Stimulated activated memory B cell treated with anti-CD40 and anti-IgM and Interleukin-4, amounts not matched to agents 10 μg/mL and 1 μg/mL and 100 μg/mL, for 72 hours (primary cell): ENCODE measurements at places on chromosomes 4 and X.

DNA sequence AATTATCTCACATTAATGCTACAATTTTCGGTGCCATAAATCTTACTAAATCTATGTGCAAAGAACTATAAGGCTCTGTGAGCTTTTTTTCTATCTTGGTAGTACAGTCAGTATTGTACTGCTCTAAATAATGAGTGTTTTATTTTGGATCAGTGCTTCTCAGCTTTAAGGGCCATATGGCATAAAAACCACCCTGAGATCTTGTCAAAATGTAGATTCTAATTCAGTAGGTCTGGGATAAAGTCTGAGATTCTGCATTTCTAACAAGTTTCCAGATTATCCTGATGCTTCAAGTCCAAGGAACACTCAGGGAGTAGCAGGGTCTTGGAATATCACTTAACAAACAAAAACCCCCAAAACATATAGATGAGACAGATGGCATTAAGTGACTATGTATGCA is 486.5 kb downstream of the GRXCR1 start:
- ATAC-seq = no peak

DNA sequence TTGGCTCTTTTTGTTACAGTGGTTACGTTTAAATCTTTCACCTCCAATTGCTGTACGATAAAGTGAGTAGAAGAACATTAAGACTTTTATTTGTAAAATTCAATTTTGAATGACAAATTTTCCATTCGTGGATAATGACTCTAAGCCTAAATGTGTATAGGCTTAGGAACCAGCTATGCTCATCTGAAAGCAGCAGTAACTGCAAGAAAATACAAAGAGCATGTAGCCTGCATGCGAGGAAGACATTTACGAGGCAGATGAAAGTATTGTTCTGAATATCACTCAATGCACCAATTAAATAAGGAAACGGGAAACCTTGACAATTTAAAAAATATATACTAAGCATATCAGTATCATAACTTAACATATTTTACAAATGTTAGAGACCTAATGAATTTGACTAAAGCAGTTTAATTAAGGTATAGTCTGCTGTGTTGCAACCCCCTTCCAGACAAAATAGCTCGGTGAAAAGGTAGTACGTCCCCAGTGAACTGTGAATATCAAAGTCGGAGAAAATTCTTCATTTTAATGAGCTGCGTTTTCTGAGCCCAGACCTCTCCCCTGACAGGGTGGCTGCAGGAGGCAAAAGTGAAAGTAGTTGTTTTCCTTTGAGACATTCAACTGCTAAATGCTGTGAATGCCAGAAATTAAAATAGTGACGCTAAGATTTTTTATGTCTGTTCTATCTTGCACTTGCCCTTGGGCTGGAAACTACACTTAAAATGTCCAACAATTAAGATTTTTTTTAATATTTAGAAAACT is 1236.5 kb upstream of the TENM3 start:
- no peak for ATAC-seq

DNA sequence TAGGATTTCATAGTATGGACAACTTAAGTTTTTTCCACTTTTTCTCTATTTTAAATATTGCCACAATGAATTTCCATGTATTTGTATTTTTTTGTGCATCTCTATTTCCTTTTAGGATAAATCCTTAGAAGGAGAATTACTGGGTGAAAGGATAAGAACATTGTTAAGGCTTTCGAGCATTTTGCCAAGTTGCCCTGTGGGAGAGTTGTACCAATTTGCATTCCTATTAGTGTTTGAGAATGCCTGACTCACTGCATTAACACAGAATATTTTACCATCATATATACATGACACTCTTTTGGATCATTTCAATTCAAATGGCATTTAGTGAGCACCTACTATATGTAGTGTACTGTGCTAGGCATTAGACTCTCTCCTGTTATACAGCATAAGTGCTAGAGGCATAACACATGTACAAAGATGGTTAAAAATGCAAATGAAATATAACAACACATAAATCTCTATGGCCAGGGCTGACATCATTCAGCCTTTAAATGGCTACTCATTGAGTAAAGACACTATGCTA is 57.0 kb downstream of the PLAC1 start:
- no peak for ATAC-seq

- ATAC-seq = no peak
These were observed 2.7 kb upstream of the NEUROG2 start for GRCh38 chr4:112518675-112519074.

- no peak for ATAC-seq
These were observed 747.6 kb downstream of the PCDH7 start for GRCh38 chr4:31467781-31468180.

- no peak for ATAC-seq
These were observed 146.4 kb upstream of the DIAPH2 start for GRCh38 chrX:96538104-96538725.

DNA sequence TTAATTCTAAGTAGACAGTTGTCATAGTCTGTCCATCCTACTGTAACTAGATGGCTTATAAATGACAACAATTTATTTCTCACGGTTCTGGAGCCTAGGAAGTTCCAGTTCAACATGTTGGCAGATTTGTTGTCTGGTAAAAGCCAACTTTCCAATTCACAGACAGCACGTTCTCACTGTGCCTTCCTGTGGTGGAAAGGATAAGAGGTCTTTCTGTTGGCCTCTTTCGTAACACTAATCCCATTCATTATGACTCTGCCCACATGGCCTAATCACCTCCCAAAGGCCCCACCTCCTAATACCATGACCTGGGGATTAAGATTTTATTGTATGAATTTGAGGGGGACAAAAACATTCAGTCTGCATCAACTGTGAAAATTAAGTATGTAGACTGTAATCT is 83.2 kb downstream of the GALNTL6 start:
- ATAC-seq = no peak

DNA sequence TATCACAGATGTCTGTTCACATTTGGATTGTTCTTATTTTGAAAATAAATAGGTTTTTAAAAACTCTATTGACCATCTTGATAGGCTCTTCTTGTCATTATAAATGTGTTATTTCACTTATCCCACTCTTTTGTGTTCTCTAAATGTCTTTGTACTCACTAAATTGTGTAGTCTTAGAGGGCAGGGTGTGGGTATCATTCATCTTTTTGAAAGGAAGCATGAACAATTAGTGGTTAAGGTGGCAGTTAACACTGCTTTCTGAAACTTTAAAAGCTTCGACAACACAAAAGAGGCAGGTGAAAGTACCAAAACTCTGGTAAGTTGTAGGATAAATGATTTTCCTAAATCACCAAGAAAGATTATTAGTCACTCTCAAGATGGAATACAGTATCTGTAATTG is 83.2 kb downstream of the IL15 start:
- no peak for ATAC-seq

- ATAC-seq = no peak
These were observed 580.8 kb upstream of the FTHL17 start for GRCh38 chrX:31652650-31653049.

DNA sequence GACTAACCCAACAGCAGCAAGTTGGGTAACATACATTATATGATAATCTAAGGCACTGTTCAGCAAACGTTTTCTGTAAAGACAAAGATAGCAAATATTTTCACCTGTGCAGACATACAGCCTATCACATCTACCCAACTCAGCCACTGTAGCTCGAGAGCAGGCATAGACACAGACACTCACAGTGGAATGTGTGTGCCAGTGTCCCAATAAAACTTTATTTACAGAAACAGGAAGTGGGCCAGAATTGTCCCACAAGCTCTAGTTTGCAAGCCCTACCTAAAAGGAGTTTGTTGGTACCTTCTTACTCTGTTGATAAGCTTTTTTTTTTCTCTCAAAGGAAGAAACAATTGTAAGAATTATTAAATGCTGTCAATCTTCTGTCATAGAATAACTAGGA is 11.9 kb upstream of the FAM9A start:
- ATAC-seq = no peak

GRCh38 chr4:29276150-29276549 is 1444.0 kb upstream of the PCDH7 start:
- no peak for ATAC-seq
